Fibroblast of the conjunctiva (primary cell): ENCODE measurements at places on chromosomes 7 and 10.

- DNase-seq, result peak; percentile 67
Observed at GRCh38 chr7:140696024-140696679, 356 bp upstream of the NDUFB2 start.

DNA sequence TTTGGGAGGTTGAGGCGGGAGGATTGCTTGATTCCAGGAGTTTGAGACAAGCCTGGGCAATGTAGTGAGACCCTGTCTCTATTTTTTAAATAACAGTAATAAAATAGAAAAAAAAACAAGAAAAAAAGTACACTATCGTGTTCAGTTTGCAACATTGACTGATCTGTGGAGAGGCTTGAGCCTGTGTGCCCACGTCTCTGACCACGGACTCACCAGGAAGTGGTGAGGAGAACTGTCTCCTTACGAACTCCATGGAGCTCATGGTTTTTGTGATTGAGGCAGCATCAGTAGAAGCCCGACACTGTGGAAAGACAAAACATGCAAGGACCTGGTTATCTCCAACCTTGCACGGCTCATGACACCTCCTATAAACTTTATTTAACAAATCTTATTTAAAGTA, 23.9 kb upstream of the DNAJB6 start:
- no peak for DNase-seq

- DNase-seq, result no peak
Observed at GRCh38 chr10:113565364-113565763, 12.5 kb downstream of the HABP2 start.

GRCh38 chr10:14378387-14378960, 47.8 kb upstream of the FRMD4A start:
- no peak for DNase-seq

GRCh38 chr10:51932530-51932929, 233.1 kb upstream of the CSTF2T start:
- no peak for DNase-seq

DNA sequence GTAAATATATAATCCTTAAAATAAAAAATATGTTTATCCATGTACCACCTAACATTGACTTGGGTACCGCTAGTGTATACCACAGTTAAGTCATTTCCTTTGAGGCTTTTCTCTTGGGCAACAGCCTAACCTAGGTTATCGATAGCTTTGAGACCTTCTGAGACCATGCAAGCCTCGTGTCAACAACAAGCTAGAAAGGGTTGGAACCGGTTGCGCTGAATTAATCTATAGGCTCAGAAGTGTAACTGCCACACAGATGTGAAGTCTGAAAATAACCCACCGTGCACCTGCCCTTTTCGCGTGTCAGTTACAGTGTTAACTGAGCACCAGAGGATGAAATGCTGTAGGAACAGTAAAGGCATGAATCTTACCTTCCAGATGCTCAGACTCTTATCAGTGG, 59.8 kb downstream of the ARID5B start:
- no peak for DNase-seq

- DNase-seq, result no peak
Observed at GRCh38 chr7:113143486-113144257, 25.3 kb upstream of the SMIM30 start.

- no peak for DNase-seq
Observed at GRCh38 chr7:114952296-114952695, 30.4 kb downstream of the MDFIC start.

DNA sequence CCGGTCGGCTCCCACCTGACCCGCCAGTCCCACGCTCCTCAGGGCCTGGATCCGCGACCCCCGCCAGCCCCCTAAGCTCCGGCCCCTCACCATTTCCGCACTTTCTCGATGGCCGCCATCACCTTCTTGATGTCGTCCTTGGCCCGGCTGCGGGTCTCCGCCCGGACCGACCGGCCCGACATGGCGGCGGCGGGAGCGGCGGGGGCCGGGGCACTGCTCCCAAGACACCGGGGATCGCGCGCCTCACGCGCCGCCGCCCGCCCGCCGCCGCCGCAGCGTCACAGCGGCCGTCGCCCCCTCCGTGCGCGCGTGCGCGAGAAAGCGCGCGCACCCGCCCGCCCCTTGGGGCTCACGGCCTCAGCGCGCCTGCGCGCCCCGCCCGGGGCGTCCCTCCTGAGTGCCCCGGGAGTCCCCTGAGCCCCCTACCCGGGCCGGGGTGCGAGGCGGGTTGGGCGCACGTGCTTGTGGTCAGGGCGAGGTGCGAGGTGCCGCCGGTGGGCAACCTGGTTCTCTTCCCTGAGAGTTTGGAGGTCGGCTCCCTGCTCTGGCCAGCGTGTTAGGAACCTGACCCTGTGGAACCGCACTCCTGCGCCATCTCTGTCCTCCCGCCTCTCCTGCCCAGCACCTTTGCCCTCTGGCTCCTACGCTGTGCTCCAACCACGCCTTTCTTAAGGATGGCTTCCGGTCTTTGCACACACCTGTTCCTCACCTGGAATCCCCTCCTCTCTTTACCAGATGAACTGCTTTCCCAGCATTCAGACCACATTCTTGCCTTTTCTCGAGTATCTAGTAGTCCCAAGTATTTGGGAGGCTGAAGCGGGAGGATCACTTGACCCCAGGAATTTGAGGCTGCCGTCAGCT, at the start of gene BCL7B:
Gene BCL7B (minus strand): TSS at position 294 of the 861 bp plus-strand sequence. CDS start 112 bp downstream, at position 182.
- DNase-seq, result peak; percentile 32

DNA sequence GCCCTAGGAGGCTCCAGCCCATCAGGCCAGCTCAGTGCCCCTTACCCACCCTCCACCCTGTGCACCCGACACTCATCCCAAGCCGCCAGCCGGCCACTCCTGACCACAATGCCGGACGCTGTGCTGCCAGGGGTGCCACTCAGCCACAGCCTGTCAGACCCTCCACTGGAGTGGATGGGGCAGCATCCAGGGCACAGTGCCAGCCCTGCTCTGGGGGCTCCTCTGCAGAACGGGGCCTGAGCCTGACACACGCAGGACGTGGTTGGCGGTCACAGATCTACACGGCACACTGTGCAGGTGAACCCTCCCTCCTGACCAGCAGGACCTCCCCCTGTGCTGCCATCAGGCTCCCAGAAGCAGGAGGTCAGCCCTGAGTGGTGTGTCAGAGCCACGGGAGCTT, 114.7 kb downstream of the MAD1L1 start:
- DNase-seq, result no peak

GRCh38 chr7:117169907-117170306, 153.0 kb downstream of the WNT2 start:
- DNase-seq, result no peak

DNA sequence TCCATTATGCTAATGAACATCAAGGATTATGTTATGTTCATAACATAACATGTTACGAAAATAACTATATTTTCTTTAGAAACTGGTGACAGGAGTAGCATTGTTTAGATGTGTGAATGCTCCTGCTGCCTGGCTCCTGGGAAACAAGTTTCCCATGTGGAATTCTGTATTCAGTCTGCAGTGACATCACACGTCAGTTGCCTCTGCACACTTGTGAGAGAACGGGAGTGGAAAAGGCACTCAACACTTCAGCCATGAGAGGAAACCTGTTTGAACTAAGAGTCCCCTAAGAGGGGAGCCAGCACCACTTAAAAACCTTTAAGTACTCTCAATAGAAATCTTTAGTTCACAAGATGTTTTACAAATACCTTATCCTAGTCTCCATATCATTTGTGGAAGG, 140.3 kb upstream of the FAM20C start:
- no peak for DNase-seq

DNA sequence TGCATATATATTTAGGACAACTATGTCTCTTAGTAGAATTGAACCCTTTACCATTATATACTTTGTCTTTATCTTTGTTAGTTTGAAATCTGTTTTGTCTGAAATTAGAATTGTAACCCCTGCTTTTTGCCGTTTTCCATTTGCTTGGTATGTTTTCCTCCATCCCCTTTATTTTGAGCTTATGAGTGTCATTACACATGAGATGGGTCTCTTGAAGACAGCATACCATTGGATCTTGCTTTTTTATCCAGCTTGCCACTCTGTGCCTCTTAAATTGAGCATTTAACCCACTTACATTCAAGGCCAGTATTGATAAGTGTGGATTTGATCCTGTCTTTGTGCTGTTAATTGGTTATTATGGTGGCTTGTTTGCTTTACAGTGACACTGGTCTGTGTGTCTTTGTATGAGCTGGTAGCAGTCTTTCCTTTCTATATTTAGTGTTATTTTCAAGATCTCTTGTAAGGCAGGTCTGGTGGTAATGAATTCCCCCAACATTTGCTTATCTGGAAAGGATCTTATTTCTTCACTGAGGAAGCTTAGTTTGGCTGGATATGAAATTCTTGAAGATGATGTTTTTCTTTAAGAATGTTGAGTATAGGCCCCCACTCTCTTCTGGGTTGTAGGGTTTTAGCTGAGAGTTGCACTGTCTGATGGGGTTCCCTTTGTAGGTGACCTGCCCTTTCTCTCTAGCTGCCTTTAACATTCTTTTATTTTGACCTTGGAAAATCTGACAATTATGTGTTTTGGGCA, 149.5 kb downstream of the AHR start:
- DNase-seq, result no peak
